ENCODE measurements at places on chromosomes 1 and 21. TPM values are rescaled to one million over a fixed set of nuclear protein-coding genes. Genes with fewer than 3 reads are reported as not detected.

The LAMC1 gene
- 427 TPM for total RNA-seq

The HTR6 gene
- not detected for total RNA-seq

- no peak for DNase-seq
Observed at GRCh38 chr21:31278511-31279130, 65.4 kb downstream of the TIAM1 start.

- no peak for DNase-seq
Observed at GRCh38 chr1:224495866-224496265, 61.3 kb upstream of the WDR26 start.

GRCh38 chr1:160401487-160401805 lies 1.1 kb downstream of the VANGL2 start:
- DNase-seq = no peak
